ENCODE measurements at places on chromosomes 16 and 17. TPM values are rescaled to one million over a fixed set of nuclear protein-coding genes. Genes with fewer than 3 reads are reported as not detected.

The KRTAP2-3 gene
- total RNA-seq: 11.6 TPM

- DNase-seq: no peak
Measured at GRCh38 chr17:77144227-77144626, 3.5 kb downstream of the SEC14L1 start.

DNA sequence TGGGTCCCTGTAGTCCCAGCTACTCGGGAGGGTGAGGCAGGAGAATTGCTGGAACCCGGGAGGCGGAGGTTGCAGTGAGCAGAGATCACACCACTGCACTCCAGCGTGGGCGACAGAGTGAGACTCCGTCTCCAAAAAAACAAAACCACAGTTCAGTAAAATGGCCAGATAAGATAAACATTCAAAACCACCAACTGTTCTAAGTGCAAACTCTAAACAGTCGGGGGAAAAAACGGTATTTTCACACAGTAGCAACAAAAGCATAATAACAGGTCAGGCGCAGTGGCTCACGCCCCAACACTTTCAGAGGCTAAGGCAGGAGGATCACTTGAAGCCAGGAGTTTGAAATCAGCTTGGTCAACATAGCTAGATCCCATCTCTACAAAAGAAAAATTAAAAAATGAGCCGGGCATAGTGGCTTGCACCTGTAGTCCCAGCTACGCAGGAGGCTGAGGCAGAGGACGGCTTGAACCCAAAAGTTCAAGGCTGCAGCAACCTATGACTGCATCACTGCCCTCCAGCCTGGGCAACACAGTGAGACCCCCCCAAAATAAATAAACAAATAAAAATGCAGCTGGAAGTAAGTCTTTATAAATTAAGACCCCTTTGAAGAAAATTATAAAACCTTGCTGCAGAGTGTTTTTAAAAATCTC is 10.8 kb upstream of the HASPIN start:
- DNase-seq: no peak

- no peak for DNase-seq
Measured at GRCh38 chr16:88662222-88662842, 559 bp downstream of the MVD start.

The GLYR1 gene
- total RNA-seq: 50.3 TPM

- no peak for DNase-seq
Measured at GRCh38 chr17:66445229-66445628, 142.8 kb downstream of the PRKCA start.

- no peak for DNase-seq
Measured at GRCh38 chr16:450785-451512, 25.5 kb downstream of the RAB11FIP3 start.

The CEP112 gene
- 4.7 TPM for total RNA-seq

The PIRT gene
- not detected for total RNA-seq

The MYH11 gene
- total RNA-seq: not detected

GRCh38 chr16:56319376-56319775 is 106.0 kb downstream of the AMFR start:
- no peak for DNase-seq

- no peak for DNase-seq
Measured at GRCh38 chr16:9567666-9568065, 476.2 kb downstream of the HAPSTR1 start.

The POLR3E gene
- 46.9 TPM for total RNA-seq

DNA sequence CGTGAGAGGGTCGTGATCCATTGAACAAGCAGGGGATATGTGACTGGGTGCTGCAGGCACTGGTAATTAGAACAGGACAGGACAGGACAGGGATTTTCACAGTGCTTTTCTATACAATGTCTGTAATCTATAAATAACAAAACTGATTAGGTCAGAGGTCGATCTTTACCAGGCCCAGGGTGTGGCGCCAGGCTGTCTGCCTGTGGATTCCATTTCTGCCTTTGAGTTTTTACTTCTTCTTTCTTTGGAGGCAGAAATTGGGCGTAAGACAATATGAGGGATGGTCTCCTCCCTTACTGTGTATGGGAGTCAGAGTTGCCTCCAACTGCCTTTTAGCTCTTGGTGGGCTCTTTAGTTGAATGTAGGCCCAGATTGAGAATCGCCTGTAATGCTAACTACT is 1.5 kb upstream of the ZNF764 start:
- no peak for DNase-seq

The CA5A gene
- total RNA-seq: not detected

The CDH15 gene
- total RNA-seq: not detected

All from epithelial cell of proximal tubule (primary cell).